Testis (tissue), 5 donors: ENCODE measurements at places on chromosomes 1 and 21.
A peak's percentile ranks its signal among the peaks of the same experiment; 100 is the strongest.

- DNase-seq = peak; percentile 43
Observed at GRCh38 chr1:206001476-206001888, 1.7 kb downstream of the RAB7B start.

GRCh38 chr1:115830963-115831362, 10.0 kb downstream of the NHLH2 start:
- no peak for DNase-seq

- DNase-seq = no peak
Observed at GRCh38 chr1:15299179-15299578, 52.2 kb downstream of the FHAD1 start.

DNA sequence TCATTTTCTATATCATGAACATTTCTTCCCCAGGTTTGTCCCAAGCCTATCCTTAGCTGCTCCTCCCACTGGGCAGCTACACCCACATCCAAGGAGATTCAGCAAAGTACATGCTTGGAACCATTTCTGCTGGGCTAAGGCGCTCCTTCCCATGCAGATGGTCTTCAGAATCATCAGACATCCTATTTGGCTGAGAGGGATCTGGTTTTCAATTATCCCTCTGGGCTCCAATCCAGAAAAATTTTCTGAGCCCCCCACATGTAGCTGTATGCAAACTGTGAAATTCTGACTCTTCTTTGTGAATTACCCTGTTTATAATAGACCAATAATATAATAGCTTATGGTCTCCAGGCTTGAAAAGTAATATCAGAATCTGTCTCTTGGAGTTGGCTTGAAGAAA, 99.2 kb downstream of the LAMC2 start:
- no peak for DNase-seq

- no peak for DNase-seq
Observed at GRCh38 chr1:232518349-232518748, 111.6 kb downstream of the SIPA1L2 start.

DNA sequence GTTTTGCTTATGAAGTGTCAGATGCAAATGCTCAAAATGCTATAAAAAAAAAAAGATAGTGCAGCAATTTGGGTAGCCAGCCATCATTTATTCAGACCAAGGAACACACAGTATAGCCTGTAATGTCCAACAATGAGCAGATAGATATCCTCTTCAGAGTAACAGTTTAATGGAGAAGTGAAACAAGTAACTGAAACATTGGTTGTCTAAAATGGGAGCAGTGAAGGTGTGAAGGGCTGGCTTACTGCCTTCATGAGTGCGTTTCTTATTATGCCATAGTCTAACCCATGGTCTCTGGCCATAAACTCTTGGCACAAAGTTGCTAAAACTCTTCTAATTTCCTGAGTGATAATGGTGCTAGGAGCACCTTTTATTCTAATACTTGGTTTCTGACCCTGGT, 11.4 kb downstream of the RGS5 start:
- DNase-seq = no peak

DNA sequence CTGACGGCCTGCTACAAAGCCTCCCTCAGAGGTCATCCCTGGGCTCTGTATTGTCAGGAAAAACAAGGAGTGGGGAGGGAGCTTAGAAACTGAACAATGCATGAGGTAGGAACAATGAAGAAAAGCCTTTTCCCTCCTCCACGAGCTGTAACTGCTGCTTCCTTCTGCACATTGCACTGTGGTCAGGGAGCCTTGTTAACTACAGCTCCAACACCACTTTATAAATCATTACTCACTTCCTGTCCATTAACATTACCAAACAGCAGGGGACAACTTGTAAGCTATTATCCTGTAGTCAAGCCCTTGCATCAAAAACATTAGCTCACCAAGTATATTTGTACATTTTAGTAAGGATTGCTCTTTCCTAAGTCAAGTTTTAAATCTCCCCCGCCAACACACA, 336.0 kb upstream of the NR5A2 start:
- no peak for DNase-seq

DNA sequence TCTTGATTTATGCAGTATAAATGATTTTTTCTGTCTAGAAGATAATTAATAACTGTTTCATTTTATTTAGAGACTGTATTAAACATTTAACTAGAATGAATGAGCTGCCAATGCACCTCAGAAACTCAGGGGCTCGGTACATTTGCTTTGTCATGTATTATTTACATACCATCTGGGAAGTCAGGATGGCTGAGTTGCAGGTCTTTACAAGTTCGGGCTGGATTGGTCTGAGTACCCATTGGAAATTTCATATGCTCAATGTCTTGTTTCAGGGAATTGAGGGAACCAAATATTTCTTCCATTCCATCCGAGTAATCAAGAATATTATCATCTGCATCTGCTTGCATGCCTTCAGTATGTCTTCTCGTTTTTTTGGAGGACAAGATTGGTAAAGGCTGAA, 221.7 kb downstream of the COL11A1 start:
- DNase-seq = no peak

DNA sequence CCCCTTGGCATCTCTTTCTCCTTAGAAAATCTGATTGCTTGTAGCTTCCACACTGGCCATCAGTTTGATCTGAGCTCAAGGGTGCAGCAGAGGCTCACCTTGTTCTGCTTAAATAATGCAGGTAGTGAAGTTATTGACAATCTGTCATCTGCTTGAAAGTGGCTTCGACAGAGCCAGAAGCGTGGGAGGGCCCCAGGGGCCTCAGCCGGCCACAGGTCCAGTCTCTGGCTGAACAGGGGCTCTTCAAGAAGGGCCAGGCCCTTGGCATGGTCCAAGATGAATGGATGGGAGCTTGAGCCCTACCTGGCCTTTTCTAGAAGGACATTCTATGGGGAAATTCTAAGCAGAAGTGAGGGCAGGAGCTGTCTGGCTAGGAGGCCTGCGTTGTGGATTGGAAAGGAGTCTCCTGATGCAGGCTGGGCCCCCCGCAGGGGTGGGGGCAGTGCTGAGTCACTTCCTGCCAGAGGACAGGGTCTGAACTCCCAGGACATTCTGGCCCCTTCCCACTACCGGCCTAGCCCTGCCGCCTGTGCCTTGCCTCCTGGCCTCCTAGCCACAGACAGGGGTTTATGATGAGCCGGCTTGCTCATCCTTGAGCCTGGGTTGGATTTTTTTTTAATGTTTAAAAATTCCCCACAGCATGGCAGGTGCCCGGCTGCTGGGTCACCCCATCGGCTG, 162.3 kb upstream of the VAMP3 start:
- no peak for DNase-seq
